ENCODE measurements at places on chromosomes 1 and 21. TPM values are rescaled to one million over a fixed set of nuclear protein-coding genes. Genes with fewer than 3 reads are reported as not detected.

GRCh38 chr1:244896550-244896949, 32.2 kb upstream of the HNRNPU start:
- DNase-seq, result no peak

DNA sequence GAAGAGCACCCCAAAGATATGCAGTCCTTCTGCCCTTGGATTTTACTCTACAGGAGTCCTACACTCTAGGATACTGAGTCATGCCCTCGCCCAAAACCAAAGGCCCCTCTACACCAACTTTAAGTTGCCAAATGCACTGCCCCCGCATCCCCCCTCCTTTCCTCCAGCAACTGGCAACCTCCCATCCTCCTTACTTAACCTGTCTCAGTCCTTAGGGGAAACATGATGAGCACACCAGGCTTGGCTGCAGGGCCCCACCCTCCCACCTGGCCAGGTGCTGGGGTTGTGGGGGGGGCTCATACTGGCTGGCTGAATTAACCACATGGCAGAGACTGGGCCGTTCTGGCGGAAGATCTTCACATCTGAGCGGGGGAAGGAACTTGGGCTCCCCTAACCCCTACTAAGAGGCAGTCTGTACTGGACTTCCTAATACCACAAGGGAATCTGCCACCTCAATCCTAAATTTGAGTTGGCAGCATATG, 1.2 kb downstream of the HDGF start:
- no peak for DNase-seq

Gene RHCE
- 0.25 TPM for total RNA-seq

Gene GOLPH3L
- total RNA-seq, result 22.4 TPM

GRCh38 chr1:112833806-112834205, 118.7 kb upstream of the PPM1J start:
- no peak for DNase-seq

- no peak for DNase-seq
Observed at GRCh38 chr21:45487161-45487806, 55.0 kb downstream of the SLC19A1 start.

Gene ENSA
- total RNA-seq, result 253 TPM

Gene DMBX1
- not detected for total RNA-seq

DNA sequence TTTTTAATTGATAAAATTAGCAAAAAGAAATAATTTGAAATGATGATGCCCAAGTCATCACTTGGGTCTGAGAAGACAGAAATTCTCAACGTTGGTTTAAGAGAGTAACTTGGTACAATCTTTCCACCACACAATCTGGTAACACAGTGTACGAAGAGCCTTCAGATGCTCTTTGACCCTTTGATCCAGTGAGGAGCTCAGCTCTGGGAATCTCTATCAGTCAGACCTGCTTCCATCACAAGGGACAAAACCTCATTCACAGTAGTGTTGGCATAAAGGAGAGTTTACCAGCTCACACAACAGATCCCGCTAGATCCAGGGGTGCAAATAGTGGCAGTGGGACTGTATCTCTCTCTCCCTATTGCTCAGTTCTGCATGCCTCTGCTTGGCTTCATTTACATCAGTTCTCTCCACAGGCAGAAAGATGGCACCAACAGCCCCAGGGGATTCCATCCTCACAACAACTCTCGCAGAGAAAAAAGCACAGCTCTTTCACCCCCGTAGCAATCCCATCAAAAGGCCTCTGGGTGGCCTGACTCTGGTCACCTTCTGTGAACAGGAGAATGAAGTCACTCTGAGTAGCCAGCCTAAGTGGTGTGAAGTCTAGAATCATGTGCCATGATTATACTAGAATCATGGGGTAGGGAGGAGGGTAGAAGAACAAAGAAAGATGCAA, 119.7 kb downstream of the ZNF281 start:
- DNase-seq, result no peak

Gene SPRR2G
- not detected for total RNA-seq

GRCh38 chr21:17673261-17674020, 60.7 kb upstream of the BTG3 start:
- no peak for DNase-seq

Gene C1orf94
- not detected for total RNA-seq

GRCh38 chr1:85940656-85941306, 215.8 kb downstream of the COL24A1 start:
- no peak for DNase-seq

DNA sequence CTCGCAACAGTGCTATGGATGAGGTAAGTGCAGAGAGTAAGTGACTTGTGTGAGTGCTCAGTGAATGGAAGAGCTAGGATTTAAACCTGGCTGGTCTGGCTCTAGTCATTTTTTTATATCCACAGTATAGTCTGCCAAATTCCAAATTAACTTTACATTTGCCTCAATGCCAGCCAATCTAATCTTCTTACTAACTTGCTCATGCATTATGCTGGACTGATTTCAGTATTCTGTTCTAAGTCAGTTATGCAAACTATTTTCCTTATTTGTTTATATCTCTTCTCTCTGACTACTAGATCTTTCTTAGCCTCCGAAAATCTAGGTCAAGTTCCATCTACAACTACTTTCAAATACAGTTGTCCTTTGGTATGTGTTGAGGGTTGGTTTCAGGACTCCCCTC, 133.3 kb downstream of the XPR1 start:
- no peak for DNase-seq

Gene IGFN1
- not detected for total RNA-seq

DNA sequence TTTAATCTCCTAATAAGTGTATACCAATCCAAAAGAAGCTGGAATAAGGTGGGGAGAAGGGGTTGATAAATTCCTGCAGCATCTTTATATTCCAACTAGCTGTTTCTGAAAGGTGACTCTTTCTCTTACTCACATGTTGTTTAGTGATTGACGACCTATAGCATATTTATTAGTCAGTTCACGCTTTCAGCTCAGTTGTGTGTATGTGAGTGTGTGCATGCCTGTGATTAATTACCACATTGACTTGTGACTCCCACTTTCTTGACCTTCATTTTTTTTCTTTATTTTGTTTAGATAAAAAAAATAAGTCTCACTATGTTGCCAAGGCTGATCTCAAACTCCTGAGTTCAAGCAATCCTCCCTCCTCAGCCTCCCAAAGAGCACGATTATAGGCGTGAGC, 44.4 kb downstream of the ATP2B4 start:
- no peak for DNase-seq

Gene IFNAR2
- total RNA-seq, result 36.8 TPM

DNA sequence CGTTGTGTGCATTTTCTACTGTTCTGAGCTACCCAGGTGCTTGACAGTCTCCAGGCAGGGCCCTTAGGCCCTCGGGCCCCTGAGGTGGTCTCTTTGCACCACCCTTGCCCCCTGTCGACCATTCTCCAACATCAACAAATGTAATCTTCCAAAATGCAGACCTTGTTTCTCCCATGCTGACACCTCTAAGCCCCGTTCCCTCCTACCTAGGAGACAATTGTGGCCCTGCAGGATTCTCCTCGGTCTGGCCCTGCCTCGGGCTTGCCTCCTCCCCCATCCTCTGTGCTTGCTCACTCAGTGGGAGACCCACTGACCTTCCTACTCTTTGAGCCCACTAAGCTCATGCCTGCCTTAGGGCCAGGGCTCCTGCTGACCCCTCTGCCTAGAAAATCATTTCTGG, 104.2 kb upstream of the TARDBP start:
- DNase-seq, result no peak

Gene AMY1C
- not detected for total RNA-seq

Gene TEX38
- total RNA-seq, result not detected

DNA sequence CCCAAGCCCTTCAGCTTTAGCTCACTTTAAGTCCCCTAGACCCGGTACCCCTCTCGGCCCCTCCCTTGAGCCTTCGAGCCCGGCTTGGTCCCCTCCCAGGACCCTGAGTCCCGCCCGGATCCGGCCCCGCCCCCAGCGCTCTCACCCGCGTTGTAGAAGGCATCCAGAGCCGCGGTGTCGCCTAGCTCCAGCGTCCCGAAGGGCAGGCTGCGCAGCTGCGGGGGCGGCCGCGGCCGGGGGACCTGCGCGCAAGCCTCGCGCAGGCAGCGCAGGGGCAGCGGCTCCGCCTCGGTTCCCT, 699 bp downstream of the MAP3K6 start:
- DNase-seq, result peak; percentile 74

Gene GCSAML
- 0.43 TPM for total RNA-seq

Gene AGMAT
- total RNA-seq, result 32.5 TPM

Gene TRIM58
- total RNA-seq, result 0.48 TPM

Gene MRPS15
- 117 TPM for total RNA-seq

DNA sequence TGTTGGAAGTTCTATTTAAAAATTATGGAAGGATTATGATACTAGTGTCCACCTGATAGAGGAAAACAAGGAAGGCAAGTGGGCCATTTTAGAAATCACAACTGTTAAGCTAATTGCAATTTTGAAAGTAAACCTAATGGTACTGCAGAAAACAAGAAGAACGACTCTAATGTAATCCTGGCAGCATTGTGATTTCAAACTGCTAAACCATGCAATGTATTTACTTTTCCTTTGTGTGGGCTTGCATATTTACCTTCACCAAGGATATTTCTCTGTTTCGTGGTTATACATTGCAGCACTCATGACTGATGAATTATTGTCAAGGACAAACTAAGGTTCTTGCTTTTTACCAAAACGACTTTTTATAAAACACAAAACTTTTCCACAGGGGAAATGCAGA, 88.1 kb downstream of the TM2D1 start:
- DNase-seq, result no peak

DNA sequence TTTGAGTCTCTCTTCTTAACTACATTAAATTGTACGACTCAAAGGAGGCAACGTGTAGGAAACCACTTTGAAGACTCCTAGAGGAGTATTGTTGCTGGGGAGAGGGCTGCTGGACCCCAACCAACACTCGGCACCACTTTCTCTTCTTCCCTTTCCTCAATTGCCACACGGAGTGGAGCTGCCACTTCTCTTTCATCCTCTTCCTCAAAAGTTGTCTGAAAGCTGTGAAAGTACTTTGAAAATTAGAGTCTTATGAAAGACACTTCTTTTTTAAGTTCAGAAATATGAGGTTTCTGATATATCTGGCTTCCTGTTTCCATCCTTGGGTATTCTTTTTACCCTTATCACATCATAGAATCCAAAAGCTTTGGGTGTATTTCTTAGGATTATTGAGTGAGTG, 59.5 kb downstream of the MRPS6 start:
- no peak for DNase-seq

Gene CAPZB
- total RNA-seq, result 329 TPM

Measured in activated T-helper 2 cell treated with anti-CD3 and anti-CD28 coated beads, Interferon-gamma antibody, Interleukin-2, Interleukin-4, amounts not matched to agents 10 μg/mL and 5 μg/mL and 100 μg/mL, durations not matched to agents 14 hours and 24 hours and 36 hours (primary cell).